C1 segment of cervical spinal cord (tissue), 14 donors: ENCODE measurements at places on chromosomes 2 and 18.

GRCh38 chr2:98605076-98605475 is 3.2 kb downstream of the COA5 start:
- no peak for DNase-seq

- no peak for DNase-seq
Measured at GRCh38 chr2:179613701-179614100, 247.7 kb downstream of the ZNF385B start.

DNA sequence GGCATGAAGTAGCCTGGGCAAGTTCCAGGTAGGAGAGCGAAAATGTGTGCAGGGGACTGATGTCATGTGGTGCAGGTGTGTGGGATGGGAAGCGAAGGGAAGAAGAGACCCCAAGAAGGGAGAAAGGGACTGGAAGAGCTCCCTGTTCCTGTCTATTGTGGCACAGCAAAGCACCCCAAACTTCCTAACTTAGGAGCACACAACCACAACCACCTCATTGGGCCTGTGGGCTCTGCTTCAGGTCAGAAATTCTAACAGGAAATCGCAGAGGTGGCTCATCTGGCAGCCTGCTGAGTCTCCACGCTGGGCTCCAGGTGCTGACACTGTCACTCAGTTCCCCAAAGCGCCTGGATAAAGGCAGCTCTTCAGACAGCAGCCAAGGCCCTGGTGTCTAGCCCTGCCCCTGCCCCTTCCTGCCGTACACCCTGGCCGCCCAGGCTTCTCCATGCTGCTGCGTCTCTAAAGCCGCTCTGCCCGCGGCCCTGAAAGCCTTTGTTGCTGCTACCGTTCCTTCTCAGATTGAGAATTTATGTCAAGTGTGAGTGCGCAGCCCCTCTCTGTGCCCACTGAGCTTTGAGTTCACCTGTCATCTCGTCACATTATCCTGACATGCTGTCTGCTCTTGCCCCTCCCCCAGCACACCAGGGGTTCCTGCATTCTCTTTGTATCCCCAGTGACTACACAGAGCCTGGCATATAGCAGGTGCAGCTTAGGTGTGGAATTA is 140.2 kb upstream of the BCL2L11 start:
- DNase-seq, result no peak

GRCh38 chr2:181231886-181232621 is 225.1 kb upstream of the ITGA4 start:
- DNase-seq, result no peak

DNA sequence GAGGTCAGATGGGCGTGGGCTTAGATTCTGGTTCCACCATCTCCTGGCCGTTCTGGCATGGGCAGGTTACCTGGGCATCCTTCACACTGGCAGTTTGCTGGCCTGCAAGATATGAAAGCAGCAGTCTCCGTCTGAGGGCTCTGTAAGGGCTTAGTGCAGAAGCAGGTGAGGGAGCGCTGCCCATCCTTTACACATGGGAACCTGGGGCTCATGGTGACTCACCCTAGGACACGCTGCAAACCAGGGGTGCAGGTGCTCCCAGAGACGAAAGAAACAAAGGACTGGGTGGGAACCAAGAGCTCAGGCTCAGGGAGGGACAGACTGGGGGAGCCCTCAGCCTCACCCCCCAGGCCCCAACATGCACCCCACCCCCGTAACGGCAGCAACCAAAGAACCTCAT is 10.7 kb upstream of the ID2 start:
- no peak for DNase-seq

DNA sequence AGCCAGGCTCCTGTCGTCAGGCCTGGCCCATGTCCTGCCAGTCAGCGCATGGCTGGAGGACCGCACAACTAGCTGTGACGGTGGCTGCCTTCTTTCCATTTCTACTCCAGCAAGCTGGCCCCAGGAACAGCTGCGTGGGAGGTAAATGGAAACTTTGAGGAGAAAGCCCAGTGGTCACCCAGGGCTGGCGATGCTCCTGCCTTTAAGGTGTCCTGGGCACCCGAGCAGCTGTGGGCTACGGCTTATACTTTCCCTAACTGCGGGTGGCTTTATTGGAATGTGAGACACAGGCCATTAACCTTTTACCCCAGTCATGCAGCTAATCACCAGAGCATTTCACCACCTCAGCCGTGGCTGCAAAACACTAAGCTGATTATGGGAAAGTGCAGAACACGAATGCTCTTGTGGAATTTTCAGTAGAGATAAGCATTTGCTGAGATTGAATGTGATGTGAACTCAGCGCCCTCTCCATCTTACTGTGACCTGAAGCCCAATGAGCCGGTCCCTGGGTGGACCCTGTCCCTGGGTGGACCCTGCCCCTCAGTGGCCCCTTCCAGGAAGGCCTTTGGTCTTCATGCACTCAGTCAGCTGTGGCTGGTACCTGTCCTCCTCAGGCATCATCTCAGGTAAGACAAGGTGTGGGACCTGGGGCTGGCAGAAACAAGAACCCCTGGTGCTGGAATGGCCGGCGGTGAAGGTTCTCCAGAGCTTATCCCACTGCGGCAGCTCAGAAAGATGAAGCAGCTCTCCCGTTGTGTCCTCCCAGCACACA is 275.4 kb upstream of the HS6ST1 start:
- DNase-seq, result no peak

- DNase-seq, result no peak
Measured at GRCh38 chr2:29295845-29296244, 180.6 kb downstream of the CLIP4 start.

DNA sequence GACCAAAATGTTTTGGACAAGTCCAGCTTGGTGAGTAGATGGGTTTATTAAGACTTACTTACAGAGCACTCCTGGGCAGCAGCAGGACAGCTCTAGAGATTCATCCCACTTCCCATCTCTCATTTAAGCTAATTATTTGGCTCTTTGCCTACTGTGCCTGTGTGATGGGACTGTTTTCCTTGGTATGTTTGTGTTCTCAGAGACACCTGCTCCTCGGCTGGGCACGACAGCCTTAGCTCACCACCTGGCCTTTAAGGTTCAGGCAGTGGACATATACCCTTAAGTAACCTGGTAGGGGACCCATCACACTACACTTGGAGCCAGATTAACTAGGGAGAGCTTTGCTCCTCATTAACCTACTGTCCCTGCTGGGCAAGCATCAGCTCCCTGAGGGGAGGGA is 41.7 kb upstream of the EFEMP1 start:
- DNase-seq, result no peak
